ENCODE measurements at places on chromosomes 12 and 14.

GRCh38 chr12:78062786-78063185 lies 232.1 kb downstream of the NAV3 start:
- DNase-seq = no peak

- DNase-seq = no peak
Observed at GRCh38 chr12:131380220-131380964, 330.5 kb upstream of the SFSWAP start.

DNA sequence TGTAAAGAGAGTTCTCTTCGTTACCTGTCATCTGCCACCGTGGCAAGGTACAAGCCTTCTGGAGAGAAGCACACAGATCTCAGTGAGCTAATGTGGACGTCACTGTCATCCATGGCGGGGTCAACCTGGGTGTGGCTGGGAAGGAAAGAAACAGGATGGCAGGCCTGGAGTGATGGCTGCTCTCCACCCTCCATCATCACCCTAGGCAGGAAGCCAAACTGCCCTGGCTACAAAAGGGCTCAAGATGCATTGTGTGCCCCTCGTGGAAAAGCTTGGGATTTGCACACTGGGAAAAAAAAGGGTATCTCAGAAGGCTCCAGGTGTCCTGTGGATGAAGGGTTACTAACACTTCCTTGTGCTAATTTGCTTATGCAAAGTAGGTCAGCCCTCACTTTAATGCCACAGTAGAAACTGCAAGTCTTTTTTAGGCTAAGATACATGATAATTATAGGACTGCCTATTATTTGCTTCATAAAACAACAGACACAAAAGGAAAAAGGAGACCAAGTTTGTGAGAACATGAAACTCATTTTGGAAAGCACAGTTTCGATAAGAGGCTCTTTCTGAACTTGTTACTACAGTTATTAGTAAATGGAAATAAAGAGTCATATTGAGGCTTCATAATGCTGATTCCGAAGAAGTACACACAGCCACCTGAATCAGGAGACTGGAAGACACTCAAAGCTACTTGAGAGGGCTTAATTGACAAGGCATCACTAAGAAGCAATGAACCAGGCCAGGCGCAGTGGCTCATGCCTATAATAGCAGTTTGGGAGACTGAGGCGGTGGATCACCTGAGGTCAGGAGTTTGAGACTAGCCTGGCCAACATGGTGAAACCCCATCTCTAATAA lies 18.9 kb downstream of the RFC5 start:
- peak; percentile 24 for DNase-seq

- no peak for DNase-seq
Observed at GRCh38 chr12:26614011-26614616, 218.9 kb downstream of the ITPR2 start.

- DNase-seq = no peak
Observed at GRCh38 chr14:71133296-71133695, 226.0 kb downstream of the PCNX1 start.

GRCh38 chr12:27236498-27236897 lies 7.6 kb upstream of the STK38L start:
- no peak for DNase-seq

DNA sequence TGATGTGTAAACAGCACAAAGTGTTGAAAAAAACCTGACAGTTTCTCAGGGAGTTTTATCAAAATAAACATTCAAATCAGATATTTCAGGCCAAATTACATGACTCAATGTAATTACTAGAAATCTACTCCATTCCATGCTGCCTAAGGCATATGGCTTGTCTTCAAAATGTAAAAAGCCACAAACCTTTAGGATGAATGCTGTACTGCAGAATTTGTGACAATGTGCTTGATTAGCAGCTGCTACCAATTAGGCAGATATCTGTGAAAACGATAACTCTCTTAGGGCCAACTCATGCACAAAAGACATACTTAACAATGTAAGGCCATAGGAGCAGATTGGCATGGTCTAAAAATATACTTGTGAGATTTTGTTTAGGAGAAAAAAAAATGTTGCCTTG lies 267.0 kb downstream of the DACT1 start:
- DNase-seq = no peak

DNA sequence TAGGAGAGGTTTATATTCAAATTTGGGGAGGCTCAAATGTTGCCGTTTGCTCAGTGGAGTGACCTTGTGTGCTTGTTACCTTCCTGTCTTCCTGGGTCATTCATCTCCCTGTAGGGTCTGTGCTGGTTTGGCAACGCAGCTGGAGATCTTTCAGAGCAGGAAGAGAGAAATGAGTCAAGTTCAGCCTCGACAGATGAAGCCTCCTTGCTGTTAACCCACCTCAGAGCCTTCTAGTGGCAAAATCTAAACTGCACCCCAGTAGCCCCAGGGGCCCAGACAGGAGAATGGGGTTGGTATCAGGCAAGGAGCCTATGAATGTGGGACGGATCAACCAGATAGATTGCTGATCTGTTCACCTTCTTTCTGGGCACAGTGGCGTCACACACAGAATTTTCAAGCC lies 999.3 kb downstream of the VRK1 start:
- DNase-seq = no peak

DNA sequence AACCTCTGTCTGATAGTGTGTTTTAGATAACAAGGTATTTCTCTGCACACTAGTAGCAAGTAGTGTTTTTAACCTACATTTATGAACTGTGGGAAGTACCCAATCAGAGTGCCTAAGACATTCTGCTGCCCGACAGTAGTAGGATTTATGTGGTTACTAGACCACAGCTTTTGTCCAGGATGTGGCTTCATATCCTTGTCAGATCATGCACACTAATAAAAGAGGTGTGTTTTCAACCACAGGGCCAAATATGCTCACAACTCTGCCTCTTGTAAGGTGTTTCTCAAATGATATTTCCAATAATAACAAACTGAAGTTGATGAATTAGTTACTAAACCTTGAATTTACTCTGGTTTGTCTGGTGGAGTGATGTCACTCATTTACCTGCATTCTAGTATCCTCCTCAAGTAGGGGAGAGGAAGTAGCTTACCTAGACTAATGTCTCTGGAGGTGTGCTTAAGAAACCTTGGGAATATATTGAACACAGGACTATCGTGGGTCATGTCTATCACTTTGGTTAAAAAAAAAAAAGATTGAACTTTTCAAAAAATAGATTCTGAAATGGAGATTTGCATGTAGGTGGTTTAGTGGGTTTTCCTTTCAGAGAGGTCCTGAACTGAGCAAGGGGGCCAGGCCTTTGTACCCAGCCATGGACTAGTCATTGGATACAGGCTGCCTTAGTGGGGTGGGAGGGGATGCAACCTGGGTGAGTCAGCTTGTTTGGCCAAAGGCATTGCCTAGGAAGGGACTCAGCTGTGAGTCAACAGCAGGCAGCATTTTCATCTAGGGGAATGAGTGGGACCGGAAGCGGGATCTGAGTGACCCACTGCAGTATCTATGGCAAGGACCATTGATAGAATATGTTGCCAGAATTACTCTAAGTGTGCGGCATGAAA lies 14.1 kb downstream of the FBXW8 start:
- no peak for DNase-seq

DNA sequence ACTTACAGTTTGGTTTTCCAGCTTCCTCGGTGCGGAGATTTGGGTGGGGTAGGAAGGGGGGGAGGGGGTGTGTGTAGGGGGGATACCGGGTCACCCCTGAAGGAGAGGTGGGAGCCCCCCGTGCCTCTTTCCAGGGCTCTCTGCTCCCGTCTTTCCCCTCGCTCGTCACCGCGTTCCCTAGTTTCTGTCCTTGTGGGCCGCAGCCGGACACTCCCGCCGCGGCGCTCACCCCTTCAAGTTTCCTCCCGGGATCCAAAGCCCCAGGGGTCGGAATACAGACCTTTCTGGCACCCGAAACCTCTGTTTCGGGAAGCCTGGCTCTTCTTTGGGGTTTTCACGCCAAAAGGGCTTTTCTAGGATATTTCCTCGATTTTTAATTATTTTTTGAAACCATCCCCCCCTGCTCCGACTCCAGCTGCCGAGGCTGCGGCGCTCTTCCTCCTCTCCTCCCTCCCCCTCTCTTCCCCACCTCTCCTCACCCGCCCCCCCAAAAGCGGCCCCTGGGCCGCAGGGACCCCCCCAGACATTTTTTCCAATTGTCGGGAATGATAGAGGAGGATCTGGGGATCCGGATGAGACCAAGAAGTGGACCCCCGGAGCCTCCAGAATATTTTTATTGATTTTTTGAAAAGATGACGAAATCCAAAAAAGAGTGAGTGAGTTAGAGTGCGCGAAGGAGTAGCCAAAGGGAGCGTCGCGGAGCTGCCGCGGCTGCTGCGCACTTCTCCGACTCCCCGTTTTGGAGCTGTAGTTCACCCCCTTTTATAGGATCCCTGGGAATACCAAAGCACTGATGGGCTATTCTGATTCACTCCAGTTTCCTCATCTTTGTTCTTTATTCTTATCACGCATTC lies 1.7 kb downstream of the CCND2 start:
- DNase-seq = no peak

GRCh38 chr12:19185262-19185929 lies 55.9 kb downstream of the PLEKHA5 start:
- no peak for DNase-seq

Data from GM19239 (cell line).